NCI-H2029 (cell line): ENCODE measurements at places on chromosomes 11 and 22.

DNA sequence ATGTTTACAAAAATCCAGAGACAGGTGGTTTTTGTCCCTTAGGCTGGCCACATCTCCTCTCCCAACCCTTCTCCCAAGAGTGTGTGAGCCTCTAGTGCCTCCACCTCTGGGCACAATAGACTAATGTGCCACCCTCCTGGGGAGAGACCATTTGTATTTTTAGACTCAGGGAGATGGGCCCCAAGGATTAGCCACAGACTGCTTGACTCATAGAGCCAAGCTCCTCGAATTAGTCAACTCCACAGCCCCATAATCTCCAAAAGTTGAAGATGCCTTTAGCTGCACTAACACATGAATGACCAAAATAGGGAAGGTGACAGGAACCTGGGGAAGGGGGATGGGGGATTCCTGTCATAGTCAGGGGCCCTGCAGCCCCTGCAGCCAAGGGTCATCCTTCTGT lies 53.0 kb upstream of the LRRC32 start:
- no peak for DNase-seq

GRCh38 chr22:32745251-32745995 lies 56.1 kb upstream of the TIMP3 start:
- DNase-seq: no peak

GRCh38 chr11:14672635-14673034 lies 29.0 kb downstream of the PDE3B start:
- DNase-seq: no peak

GRCh38 chr11:19970944-19971343 lies 189.3 kb downstream of the DBX1 start:
- no peak for DNase-seq

- no peak for DNase-seq
Observed at GRCh38 chr11:110929129-110929528, 216.9 kb upstream of the ARHGAP20 start.

- DNase-seq: peak; percentile 6
Observed at GRCh38 chr11:8503910-8504364, 90.1 kb downstream of the STK33 start.

GRCh38 chr11:60919956-60920355 lies 4.3 kb upstream of the TMEM132A start:
- DNase-seq: no peak

DNA sequence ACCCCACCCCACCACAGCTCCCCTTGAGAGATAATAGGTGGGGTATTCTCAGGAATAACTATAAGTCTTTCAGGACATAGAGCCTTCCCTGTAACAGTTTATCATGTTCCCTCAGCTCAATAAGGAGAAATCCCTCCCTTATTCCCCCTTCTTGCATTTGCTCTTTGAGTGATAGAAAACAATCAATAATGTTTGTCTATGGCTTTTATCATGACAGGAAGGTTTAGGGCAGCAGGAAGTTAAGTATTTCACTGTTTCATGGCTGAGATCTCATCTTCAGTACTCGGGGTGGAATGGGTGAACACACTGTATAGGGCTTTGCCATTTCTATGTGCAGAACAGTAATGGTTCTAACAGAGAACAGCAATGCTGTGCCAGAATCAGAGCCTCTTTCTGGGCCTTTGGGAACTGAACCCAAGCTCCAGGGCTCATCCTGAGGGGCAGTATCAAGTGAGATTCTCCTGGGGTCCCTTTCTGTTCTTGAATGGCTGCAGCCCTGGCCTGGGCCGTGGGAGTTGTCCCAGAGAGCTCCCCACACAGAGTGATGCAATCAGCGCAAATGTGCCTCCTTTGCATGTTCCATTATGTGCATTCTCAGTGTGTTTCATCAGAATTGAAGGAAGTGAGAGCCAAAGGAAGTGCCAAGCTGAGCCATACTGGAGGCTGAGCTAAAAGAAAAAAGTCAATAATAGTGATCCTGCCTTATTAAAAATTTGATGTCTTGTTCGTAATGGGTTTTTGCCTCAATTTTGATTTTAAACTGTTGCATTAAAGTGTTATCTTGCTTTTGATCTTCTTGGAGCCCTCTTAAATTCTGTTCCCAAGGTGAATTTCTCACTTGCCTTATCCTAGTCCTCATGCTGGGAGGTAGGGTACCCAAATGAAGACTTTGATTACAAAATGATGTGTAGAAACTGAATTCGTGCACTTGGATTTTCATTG lies 2.9 kb upstream of the CYP2R1 start:
- DNase-seq: no peak

- peak; percentile 28 for DNase-seq
Observed at GRCh38 chr11:19648321-19648720, 64.3 kb upstream of the NAV2 start.

GRCh38 chr22:20209761-20210250 lies 58.3 kb downstream of the RTN4R start:
- DNase-seq: no peak

DNA sequence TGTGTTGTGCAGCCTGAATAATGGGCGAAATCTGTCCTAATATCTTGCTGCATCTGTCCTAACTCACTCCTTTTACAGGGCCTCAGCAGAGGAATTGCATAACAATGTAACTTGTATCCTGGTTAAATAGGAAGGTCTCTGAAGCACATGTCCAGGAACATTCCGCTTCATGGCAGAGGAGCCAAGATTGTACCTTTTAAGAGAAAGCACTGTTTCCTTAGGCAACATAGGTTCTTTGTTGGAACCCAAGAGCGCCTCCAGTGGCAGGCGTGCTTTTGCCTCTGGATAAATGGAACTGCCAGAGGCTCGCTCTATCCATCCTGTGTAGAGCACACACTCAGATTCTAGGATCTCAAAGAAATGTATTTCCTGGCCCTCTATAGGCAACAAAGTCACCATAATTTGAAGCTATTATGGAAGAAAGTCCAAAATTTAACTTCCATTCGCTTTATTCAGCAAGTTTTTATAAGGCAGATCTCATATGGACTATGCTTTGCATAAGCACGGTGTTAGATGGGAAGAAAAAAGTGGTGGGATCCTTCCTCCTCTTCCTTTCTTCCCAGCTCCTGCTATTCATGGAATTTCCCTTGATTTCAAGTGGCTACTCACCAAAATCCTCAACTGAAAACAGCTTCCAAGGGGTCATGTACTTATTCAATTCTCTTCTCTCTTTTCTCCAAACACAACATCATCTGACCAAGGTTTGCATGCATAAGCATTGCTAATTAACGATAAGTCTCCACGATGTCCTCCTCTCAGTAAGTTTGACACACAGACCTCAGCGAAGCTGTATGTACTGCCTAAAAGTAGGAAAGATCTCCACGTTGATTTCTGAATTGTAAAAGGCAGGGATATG lies at the start of gene BLID:
Gene BLID, minus strand, starts transcription at position 692 of the 856 bp plus-strand sequence. Its CDS starts 293 bp downstream, at position 399.
- DNase-seq: no peak

- no peak for DNase-seq
Observed at GRCh38 chr11:134272381-134273316, 3.5 kb upstream of the GLB1L3 start.

DNA sequence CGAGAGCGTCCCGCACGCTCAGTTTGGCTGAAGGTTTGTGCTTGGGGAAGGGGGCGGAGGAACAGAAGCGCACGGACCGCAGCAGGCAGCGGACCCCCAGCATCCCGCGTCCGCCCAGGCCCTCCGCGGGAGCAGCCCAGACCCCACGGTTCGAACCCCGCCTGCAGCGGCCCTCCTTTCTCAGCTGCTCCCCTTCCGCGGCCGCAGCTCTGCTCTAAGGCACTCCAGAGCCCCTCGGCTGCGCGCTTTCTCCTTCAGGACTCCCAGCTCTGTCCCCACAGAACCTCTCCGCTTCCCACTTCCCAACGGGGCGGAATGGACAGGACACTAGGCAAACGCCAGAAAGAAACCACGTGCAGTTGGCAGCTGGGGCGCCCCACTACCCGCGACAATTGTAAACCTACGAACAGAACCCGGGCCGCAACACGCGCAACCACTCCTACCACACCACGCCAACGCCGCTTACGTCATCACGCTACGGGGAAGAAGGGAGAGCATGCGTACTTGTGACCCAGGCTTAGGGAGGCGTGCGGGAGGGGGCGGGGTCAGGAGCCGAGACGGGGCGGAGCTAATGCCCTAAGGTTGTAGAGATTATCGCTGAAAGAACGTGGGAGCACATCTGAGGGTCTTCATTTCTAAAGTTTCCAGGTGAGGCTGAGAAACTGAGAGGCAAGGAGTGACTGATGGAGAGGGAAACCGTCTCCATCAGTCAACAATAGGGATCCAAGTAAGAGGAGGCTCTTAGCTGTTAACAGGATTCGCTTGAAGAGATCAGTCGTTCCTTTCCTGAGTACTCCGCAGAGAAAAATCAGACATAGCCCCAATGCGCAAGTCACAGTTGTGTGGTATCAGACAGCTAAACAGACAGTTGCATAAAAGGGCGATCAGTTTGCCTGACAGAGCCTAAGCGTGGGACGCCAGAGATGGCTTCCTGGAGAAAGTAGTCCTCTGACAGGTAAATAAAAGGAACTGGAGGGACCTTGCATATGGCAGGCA lies at the start of gene NARS2:
Gene NARS2, minus strand, starts transcription at position 479 of the 996 bp plus-strand sequence. Its CDS starts 376 bp downstream, at position 103.
- peak; percentile 95 for DNase-seq

GRCh38 chr11:92311616-92312449 lies 87.2 kb downstream of the FAT3 start:
- no peak for DNase-seq

- DNase-seq: no peak
Observed at GRCh38 chr22:39723463-39723862, 152.9 kb downstream of the CACNA1I start.

DNA sequence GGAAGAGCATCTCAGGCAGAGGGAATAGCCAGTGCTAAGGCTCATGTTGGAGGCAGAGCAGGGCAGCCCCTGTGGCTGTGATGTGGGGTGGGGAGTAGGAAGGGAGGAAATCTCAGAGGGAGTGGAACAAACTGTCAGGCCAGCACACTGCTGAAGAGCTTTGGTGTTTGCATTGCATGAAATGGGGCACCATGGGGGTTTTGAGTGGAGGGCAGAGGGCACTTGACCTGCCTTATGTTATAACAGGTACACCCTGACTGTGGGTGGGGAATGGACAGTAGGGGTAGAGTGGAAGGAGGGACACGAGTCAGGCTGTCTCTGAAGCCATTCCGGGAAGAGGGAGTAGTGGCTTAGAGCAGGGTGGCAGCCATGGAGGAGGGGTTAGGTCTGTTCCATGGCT lies 24.0 kb downstream of the PRDM11 start:
- no peak for DNase-seq

DNA sequence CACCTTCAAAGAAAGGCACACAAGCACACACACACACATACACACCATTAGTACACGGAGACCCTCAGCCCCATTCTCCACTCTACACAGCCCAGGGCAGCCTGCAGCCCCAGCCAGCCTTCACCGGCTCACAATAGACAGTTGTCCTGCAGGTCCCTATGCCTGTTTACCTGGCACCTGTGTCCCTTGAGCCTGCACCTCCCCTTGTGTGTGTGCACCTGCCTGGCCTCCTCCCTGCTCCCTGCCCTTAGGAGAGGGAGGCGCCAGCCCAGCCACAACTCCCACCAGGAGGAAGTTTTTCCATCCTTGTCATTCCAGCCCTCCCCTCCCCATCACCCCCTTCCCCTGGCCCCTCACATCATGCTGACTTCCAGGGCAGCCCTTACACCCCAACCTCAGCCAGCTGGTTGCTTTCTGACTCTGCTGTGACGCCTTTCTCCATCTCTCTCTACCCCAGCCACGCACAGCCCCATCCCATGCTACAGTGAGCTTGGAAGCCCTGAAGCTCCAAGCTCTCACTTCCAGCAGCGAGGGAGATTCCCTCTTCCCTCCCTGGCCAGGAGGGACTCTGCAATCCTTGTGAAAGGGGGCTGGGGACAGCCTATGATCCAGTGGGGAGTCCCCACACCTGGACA lies 4.4 kb downstream of the AHNAK start:
- peak; percentile 24 for DNase-seq

GRCh38 chr11:70647188-70648166 lies 249.1 kb downstream of the CTTN start:
- DNase-seq: no peak

- DNase-seq: no peak
Observed at GRCh38 chr22:45008186-45008681, 1.6 kb downstream of the PHF21B start.

DNA sequence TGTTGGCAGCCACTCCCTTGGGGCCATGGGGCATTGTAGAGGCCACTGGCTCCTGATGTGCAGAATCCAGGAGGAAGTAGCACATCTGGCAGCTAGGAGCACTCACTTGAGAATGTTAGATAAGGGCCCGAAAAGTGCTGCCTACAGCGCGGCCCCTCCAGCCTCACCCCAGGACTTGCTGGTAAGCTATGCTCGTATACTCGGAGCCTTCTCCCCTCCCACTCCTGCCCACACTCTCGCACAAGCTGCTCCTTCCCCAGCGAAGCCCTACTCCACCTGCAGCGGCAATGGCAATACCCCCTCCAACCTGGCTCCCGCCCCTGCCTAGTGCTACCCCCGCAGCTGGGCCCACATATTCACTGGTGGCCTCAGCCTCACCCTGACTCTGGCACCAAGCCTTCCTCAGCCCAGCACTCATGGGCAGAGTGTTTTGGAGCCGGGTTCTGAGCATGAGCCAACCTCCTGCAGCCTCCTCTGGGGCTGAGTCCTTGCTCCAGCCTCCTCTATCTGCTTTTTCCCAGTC lies 47.7 kb downstream of the PDE2A start:
- no peak for DNase-seq

DNA sequence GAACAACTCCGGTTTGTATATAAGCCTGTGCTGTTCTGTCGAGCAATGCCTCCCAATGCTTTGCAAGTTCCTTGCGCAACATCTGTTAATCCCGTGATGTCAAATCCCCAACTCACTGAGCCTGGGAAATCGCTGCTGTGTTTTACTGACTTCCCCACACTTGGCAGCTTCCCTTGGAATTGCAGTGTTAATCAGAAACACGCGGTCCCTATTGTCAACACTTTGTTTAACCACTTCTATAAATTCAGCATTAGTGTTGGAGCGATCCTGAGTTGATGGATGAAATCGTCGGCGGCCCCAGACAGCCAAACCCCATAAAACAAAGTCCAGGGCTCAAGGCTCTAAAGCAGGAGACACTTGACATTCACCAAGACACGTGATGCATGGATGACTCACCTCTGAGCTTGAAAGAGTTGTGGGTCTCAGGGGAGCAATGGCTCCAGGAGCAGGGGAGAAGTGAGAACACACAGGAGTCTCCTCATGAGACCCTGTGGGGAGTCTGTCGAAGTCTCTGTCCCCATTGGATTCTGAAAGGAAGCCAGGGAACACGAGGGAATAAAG lies 555.3 kb downstream of the MIAT start:
- no peak for DNase-seq

GRCh38 chr11:75324740-75325139 lies 26.7 kb downstream of the ARRB1 start:
- no peak for DNase-seq

DNA sequence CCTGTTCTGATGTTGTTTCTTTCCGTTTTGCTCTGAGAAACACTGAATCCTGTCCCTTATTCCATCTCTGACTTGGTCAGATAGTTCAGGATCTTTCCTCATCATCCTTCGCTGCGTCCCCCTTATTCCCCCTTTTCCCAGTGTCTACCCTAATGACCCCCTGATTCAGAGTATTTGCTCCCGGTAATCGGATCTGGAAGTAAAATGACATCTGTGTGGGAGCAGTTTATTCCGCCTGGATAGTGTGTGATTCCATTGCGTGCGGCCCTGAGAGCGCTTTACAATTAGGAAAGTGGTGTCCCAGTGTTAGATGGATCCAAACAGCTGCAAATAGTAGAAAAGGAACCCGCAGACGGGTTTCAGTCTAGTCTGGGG lies 606 bp downstream of the DRG1 start:
- no peak for DNase-seq
